Activated T-cell treated with anti-CD3 and anti-CD28 coated beads for 48 hours (primary cell): ENCODE measurements at places on chromosomes 5 and 9.
A peak's percentile ranks its signal among the peaks of the same experiment; 100 is the strongest.

DNA sequence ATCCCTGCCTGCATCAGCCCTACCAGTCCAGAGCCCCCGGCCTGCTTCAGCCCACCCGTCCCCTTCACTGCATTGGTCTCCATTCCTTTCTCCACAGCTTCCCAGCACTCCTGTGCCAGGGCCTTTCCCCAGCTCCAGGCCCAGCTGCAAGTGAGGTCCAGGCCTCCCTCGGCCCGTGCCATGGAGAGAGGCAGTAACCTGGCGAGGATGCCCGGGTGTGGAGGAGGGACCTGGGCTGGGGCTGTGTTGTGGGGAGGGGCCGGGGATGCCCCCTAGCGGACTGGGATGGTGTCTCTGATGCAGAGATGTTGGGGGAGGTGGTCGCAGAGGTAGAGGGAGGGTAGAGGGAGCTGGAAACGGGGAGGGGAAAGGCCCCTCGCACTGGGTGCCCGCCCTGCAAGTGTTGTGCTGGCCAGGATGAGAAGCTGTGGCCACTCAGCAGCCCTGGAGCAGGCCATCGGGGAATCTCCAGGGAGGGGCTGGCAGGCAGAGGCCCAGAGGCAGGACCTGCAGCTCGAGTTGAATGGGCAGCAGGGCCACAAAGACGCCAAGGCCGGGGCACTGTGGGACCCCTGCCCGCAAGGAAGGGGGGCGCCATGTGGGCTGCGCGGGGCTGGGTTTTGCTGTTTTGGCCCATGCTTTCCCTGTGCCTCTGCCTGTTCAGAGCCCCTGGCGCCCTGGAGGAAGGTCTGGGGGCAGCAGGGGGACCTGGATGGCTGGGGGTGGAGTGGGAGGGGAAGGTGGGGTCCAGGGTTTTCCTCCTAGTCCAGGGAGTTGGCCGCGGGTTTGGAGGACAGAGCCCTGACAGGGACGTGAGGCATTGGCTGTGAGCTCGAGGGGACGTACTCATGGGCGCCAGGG is 26.0 kb upstream of the NKD2 start:
- DNase-seq: no peak

DNA sequence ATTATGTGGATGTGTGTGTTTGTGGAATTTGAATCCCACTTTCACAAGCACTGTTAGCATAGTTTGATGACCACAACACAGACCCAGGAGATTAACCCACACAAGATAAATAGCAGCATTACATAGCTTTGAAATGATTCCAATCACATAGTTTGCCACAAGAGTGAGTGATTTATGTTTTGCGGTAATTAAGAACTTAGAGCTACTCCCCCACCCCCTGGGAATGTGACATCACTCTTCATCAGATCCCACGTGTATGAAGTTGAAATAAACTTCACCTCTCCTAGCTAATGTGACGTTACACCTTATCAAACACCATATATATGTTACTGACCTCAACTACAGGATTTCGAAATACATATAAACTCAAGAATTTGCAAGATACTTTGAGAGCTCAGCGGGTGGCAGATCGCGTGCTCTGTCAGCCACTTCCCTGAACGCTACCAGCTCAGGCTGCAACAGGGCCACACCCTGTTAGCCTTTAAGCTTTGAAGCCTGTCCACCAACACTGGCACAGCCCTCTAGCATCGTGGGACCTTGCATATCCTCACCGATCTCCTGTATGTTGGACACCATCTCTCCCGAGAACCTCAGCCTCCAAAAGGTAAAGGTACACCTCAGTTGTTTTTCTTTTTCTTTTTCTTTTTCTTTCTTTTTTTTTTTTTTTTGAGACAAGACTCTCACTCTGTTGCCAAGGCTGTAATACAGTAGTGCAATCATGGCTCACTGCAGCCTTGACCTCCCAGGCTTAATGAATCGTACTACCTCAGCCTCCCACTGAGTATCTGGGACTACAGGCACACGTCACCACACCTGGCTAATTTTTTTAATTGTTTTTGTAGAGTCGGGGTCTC is 1.7 kb upstream of the AGTPBP1 start:
- peak; percentile 8 for DNase-seq

- DNase-seq: no peak
Observed at GRCh38 chr9:6616951-6617602, 28.5 kb downstream of the GLDC start.

- DNase-seq: no peak
Observed at GRCh38 chr5:99349787-99350186, 421.0 kb upstream of the CHD1 start.
